ENCODE measurements at places on chromosomes 5 and 9.

GRCh38 chr9:71857159-71857558, 53.8 kb downstream of the ABHD17B start:
- DNase-seq: no peak

DNA sequence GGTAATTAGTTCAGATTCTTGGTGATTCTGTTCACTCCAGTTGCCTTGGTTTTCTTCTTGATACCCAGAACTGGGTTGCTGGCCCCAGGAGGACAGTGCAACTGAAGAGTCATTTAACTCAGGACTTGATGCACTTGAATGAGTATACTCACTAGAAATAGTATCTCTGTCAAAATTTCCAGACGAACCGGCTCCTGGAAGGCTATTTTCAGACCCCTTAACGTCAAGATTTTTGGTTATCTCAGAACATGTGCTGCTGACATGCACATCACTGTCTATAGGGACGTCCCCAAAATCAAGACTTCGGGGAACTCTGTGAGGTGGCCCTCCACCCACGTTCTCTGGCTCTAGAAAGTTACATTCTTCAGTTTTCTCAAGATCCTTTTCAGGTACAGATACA, 56.7 kb upstream of the PCA3 start:
- no peak for DNase-seq

GRCh38 chr5:33701251-33701650, 190.5 kb downstream of the ADAMTS12 start:
- DNase-seq: no peak

DNA sequence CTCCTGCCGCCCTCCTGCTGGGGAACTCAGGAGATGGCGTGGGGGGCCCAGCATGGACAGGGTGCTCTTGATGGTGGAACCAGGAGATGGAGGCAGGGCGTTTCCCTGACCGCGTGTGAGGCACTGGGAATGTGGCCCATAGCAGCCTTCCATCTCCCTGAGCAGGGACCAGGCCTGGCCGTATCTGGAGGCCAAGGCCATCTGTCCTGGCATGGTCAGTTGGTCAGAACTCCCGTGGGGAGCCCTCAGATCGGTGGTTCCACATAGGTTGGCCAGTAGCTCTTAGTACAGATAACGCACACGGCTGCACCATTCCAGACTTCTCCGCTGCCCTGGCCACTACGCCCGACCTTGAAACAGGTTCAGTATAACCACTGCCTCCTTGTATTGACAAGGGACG, 77.6 kb downstream of the KCNT1 start:
- DNase-seq: no peak

GRCh38 chr9:27353474-27354229, 56.7 kb upstream of the EQTN start:
- DNase-seq: no peak

DNA sequence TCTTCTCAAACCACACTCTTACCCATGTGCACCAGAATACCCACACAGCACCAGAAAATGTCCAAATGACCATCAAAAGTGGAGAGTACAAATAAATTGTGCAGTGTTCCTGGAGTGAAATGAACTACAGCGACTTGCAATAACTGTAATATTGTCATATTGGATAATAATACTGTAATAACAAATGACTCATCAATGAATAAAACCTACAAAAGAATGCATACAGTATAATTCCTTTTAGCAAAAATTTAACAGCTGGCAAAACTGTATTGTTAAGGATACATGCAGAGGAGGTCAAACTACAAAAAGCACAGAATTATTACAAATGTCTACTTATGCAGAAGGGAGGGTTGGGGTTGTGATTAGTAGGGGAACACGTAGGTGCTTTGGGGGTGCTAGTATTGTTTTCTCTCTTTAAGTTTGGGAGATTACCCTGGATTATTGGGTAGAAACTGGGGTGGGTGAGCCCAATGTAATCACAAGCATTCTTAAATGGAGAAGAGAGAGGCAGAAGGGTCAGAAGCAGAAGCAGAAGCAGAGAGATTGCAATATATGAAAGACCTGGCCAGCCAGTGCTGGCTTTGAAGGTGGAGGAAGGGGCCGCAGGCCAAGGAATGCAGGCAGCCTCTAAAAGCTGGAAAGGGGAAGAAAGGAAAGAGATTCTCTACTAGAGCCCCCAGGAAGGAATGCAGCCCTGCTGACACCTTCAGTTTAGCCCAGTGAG, 21.8 kb downstream of the IRF1 start:
- no peak for DNase-seq

Data from ACHN (cell line).